Stimulated activated CD8-positive, alpha-beta memory T cell treated with anti-CD3 and anti-CD28 coated beads, Interleukin-4, amount 100 ng/mL, for 48 hours (primary cell): ENCODE measurements at places on chromosomes 4 and X.
A peak's percentile ranks its signal among the peaks of the same experiment; 100 is the strongest.

GRCh38 chr4:89344571-89344970, 37.0 kb upstream of the GPRIN3 start:
- no peak for DNase-seq

- DNase-seq: no peak
These were observed 214.8 kb downstream of the CRLF2 start for GRCh38 chrX:997631-998137.

- DNase-seq: no peak
These were observed 67.5 kb downstream of the COQ2 start for GRCh38 chr4:83216959-83217683.

DNA sequence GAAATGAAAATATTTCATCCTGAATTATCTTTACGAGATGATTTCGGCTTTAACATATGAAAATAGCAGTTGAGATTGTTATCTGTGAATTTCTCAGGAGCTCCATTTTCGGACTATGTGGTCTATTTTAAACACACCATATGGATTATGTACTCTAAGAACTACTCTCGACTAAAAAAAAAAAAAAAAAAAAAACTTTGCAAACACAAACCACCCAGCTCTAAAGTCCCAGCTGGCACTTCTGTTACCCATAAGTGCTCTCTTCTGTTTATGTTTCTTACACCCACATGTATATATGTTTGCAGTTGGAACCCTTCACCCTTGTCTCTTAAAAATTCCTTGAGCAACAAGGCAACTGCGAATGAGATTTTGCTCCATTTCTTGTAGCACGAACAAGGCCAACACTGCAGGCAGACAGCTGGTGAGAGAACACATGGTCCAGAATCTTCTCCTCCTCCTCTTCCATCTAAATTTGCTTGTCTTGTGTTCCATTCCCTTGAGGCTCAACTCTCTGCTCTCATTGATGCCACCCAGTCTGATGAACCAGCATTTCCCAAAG, 172.7 kb upstream of the HCCS start:
- DNase-seq: no peak

DNA sequence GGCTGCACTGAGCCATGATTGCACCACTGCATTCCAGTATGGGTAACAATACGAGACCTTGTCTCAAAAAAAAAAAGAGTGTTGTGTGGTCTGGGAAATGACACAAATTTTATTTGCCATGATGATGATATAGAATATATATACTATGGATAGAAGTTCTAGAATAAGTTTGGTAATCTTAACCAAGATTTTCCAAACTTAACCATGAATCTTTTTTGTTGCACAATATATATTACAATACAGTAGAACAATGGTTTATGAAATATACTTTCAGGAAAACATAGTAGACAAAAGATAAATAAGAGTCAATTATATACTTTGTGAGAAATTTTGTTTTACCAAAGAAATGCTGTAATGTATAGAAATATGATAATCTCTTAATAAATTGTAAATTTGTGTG, 34.8 kb downstream of the MFSD8 start:
- DNase-seq: no peak

DNA sequence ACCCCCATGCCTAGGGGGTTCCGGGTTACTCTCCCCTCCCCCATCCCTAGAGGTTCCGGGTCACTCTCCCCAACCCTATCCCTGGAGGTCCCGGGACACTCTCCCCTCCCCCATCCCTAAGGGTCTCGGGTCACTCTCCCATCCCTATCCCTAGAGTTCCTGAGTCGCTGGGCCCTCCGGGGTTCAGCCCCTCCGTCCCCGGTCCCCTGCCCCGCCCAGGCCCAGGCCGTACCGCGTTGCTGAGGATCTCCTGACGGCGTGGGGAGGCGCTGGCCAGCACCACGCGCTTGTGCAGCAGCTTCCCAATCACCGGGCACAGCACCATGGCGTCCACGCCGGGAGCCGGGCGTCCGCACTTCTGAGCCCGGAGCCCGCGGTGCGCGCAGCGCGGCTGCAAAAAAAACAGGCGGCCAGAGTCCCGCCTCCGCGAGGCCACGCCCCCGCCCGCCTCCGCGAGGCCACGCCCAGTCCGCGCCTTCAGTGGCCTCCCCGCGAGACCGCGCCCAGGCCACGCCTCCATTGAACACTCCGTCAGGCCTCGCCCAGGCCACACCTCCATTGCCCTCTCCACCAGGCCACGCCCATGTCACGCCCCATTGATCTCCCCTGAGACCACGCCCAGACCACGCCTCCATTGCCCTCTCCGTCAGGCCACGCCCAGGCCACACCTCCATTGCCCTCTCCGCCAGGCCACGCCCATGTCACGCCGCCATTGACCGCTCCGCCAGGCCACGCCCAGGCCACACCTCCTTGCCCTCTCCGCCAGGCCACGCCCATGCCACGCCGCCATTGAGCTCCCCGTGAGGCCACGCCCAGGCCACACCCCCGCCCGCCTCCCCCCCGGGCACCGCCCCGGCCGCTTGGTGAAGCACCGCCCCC, at the start of gene ASMTL:
ASMTL (minus strand) TSS at position 394 of the 879 bp plus-strand sequence; CDS start at position 325, 69 bp downstream.
- DNase-seq: peak; percentile 100

DNA sequence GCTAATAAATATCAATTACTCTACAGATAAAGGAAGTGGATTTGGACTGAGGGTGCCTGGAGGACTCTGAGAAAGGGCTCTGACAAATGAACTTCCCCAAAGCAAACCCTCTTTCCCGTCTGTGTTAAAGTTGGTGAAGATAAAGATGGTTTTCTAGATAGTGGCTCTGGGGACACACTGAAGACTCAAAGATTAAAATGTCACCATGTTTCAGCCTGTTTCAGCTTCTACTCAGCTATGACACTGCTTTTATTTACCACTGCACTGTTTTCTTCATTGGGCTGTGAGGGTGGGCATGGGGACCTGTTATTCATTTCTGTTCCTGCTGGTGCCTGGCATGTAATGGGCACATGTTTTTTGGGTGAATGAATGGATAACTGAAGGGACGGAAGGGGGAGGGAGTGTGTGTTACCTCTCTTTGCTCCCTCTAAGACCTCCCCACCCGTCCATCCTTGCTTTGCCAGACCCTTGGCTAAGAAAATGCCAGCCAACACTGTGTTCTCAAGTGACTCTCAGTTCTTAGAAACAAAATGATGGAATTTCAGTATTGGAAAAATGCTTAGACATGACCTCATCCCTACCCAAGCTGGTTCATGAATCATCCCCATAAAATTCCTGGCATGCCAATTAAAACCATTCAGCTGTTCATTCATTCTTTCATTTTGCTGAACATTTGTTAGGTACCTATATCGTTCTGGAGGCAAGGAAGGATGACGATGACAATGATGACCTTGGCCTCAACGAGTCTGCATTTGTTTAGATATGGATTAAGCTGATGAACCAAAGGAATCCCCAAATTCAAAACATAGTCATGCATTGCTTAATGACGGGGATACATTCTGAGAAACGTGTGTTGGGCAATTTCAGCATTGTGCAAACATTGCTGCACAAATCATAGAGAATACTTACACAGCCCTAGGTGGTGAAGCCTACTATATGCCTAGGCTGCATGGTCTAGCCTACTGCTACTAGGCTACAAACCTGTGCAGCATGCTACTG, 13.4 kb upstream of the STK32B start:
- no peak for DNase-seq

- no peak for DNase-seq
These were observed 689 bp upstream of the NHSL2 start for GRCh38 chrX:71909956-71910355.

- DNase-seq: no peak
These were observed 170.3 kb downstream of the EFHC2 start for GRCh38 chrX:44173219-44173618.

DNA sequence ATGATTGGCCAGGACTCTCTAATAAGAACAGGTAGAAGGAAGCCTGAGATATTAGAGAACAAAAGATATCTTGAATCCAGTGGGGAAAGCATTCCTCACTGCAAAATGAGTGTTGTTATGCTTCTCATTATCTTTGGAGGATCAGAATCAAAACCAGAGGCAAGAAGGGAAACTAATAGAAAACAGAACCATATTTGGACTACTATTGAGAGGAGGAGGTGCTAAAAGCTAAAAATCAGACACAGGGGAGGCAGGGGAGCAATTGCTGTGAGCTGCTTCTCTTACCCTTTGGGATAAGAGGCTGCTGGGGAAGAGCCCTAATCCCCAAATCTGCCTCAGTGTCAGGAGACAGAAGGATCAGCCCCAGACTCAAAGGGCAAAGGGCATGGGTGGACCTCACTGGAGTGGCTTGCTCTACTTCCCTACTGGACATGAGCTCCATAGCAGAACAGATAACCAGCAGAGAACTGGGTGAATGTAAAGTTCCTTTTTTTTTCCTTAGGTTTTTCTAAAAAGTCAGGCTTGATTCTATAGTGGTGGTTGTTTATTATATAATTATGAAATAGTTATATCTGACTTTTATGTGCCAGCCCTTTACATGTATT, 60.1 kb downstream of the SEPTIN11 start:
- DNase-seq: no peak

DNA sequence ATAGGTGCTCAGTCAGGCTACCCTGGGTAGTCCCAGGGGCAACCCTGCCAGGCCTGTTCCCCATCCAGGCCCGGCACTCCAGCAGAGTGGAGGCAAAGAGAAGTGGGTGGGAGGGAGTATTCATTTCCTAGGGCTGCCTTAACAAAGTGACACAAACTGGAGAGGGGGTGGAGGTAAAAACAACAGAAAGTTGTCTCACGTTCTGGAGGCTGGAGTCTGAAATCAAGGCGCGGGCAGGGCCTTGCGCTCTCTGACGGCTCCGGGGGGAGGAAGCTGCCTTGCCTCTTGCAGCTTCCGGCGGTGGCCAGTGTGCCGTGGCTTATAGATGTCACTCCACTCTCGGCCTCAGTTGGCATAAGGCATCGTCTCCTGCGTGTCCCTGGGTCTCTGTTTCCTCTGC, 90.8 kb downstream of the DCTD start:
- peak; percentile 33 for DNase-seq

DNA sequence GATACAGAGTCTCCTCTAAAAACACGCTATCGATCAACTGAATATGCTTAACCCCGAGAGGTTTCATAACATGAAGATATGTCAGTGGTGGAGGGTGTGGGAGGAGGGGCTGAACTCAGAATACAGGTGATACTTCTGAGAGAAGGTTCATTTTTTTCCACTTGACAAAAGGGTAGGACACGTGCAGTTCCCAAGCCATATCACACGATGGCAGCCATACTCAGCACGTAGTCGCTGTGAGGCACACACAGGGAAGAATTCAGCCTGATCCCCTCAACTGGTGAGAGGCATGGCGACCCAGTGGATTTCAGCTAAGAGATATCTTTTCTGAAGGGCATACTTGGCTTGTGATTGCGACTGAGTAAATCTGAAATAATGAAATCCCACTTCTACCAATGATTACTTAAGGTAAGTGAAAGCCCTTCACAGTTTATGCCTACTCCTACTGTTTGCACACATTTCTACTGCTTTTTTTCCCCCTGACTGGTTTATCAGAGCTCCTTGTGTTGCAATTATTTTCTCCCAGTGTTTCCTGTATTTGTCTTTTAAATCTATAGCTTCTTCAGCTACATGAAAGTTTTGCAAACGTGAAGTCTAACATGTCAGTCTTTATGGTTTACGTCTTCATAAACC, 133.1 kb downstream of the CORIN start:
- DNase-seq: peak; percentile 27

GRCh38 chr4:87042986-87043820, 108.4 kb downstream of the AFF1 start:
- no peak for DNase-seq

DNA sequence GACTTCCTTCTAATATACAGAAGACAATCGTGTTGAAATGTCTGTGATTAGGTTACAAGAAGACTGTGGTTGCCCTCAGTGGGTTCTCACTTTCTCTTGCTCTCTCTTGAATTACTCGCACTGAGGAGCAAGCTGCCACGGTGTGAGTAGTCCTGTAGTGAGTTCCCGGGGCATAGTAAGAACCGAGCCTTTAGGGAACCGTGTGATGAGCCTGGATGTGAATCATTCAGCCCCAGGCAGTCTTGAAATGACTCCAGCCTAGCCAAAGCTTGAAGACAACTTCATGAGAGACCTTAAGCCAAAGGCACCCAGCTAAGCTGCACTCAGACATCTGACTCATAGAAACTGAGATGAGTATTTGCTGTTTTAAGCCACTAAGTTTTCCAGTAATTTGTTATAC, 292.7 kb downstream of the SPOCK3 start:
- peak; percentile 25 for DNase-seq

DNA sequence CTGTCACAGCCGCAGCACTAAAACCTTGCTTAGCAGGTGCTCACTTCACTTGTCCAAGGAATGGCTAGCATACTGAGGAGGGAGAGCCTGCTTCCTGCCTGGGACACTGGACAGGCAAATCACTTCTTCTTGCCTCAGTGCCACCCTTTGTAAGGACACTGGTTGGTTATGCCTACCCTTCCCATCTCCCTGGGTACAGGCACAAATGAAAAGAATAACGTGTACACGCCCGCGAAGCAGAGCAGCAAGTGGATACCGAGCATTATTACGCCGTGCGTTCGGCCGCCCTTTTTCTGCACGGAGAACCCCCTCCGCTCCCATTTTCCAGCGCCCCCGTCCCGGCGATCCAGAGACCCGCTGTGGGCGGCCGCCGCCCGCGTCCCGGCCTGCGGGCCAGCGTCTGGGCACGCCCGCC, 338 bp upstream of the KLHL2 start:
- no peak for DNase-seq

DNA sequence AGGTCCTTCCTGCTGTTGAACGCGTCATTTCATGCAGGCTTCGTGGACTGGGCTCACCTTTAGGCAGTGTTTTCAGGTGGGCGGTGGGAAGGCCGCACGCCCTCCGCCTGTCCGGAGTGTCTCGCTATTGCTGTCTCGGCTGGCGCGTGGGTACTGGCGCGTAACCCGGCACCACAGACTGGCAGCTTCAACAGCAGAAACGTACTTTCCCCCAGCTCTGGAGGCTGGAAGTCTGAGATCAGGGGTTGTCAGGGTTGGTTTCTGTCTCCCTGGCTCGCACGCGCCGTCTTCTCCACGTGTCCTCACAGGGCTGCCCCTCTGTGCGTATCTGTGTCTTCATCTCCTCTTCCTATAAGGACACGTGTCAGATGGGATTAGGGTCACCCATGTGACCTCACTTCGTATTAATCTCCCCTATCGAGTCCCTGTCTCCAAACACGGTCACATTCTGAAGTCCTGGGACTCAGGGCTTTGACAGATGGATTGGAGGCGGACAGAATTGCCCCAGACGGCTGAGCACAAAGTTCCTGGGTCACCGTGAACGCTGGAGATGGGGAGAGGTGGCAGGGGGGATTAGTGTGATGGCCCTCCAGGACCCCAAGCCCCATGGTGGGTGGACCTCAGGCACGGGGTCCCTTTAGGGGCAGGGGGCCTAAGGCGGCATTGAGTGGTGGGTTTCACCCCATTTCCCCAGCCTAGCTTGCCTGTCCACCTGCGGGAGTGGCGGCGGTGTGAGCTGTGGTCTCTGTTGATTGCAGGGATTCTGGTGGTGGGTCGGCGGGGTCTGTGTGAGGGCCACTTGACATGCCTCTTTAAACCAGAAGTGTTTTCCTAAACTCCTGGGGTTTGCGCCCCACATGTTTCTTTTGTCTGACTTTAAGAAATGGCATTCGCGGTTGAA, 83.4 kb upstream of the LRPAP1 start:
- DNase-seq: no peak

GRCh38 chr4:10587697-10588096, 96.9 kb downstream of the CLNK start:
- DNase-seq: peak; percentile 36
